ENCODE measurements at places on chromosomes 5 and 9.

- no peak for DNase-seq
Measured at GRCh38 chr5:106522296-106522695, 1148.4 kb downstream of the EFNA5 start.

DNA sequence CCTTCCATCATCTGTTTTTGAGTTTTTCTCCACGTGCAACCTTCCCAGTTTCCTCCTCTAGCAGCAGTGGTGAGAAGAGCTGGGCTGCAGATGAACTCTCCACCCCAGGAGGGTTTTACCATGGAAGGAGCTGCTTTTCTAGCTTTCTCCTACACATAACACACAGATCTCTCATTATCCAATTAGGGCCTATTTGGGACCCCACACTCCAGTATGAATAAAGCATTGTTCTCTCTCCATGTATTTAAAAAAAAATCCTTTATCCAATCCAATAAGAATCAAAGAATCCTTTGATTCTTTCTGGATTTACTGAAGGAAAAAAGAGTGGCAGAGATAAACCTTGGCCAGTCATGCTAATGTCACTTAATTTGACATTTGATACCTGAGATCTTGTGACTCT, 31.6 kb upstream of the NAA35 start:
- DNase-seq: no peak

DNA sequence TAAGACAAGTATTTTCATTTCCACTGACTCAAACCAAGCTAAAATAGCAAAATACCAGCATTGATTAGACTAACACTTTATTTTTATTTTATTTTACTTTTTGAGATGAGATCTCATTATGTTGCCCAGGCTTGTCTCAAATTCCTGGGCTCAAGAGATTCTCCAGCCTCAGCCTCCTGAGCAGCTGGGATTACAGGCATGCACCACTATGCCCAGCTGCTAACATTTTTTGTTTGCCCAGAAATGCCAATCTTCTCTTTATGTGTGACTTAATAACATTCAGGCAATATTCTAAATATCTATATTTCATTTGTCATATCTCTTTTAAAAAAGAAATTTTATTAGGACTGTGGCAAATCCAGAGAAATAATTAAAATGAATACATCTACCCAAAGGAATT, 55.0 kb downstream of the OXCT1 start:
- DNase-seq: no peak

- DNase-seq: no peak
Measured at GRCh38 chr9:82539146-82539545, 523.8 kb downstream of the RASEF start.

DNA sequence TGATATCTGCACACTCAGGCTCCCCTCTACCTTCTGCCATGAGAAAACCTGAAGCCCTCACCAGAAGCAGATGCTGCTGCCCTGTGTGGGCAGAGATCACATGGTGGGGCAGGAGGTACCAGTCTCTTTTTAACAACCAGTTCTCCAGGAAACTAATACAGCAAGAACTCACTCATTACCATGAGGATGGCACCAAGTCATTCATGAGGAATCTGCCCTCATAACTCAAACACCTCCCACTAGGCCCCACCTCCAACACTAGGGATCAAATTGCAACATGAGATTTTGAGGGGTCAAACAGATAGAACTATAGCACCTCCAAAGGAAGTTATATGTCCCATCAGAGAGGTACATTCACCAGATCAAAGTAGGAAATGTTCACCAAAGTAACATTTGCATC, 136.3 kb upstream of the SHB start:
- DNase-seq: no peak

DNA sequence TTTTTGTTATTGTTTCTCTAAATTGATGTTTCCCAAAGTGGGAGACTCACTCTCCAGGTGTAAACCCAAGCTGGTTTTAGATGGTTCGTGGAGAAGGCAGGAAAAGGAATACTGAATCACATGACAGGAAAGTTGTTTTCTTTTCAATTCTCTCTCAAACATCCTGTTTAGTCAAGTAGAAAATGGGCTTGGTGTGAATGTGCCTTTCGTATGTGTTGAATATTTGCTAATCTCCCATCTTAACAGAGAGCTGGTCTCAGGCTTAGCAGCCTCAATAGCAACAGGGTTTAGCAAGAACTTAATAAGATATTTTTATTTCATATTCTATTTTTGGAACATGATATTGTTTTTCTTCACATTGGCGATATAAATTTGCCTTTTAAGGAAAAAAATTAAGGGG, 119.7 kb downstream of the INSYN2B start:
- DNase-seq: no peak

DNA sequence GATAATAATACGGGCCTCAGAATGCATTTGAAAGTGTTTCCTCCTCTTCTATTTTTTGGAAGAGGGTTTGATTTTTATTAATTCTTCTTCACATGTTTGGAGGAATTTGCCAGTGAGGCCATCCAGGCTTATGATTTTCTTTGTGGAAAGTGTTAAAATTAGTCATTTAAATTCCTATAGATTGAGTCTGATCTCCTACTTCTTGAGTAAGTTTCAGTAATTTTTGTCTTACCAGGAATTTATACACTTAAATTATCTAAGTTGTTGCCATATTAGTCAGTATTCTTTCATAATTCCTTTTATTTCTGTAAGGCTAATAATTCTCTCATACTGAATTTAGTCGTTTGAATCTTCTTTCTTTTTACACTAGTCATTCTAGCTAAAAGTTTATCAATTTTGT, 25.2 kb upstream of the HAPLN1 start:
- no peak for DNase-seq

DNA sequence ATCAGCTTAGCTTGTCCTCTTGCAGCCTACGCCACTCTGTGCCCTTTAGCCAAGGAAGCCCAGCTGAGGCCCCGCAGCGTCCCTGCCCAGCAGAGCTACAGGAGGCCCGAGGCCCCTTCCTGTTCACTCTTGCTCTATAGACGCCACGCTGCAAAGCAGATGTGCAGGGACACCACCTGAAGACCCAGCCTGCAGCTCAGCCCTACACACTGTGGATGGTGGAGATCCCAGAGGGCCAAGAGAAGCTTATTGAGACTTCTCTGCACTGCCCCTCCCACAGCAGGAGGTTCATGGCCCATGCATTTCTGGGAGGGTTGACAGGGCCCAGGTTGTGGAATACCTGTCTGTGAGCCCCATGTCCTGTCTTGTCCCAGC, 33.6 kb downstream of the IRF1 start:
- DNase-seq: no peak

DNA sequence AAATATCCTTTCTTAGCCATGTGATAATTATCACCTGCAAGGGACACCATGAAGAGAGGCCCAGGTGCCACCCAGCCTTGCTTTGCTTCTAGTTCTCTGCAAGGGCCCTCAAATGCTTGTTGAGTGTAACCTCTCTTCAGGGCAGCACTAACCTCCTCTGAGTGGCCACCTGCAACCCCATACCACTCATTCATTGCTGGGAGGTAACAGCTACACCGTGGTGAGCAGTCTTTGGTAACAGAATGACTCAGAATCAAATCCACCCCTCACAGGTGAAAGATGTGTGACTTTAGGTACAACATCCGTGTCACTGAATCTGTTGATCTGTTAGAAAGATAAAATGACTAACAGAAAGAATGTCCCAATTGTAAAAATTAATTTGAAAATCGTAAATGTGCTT, 365.1 kb upstream of the TRPC7 start:
- no peak for DNase-seq

DNA sequence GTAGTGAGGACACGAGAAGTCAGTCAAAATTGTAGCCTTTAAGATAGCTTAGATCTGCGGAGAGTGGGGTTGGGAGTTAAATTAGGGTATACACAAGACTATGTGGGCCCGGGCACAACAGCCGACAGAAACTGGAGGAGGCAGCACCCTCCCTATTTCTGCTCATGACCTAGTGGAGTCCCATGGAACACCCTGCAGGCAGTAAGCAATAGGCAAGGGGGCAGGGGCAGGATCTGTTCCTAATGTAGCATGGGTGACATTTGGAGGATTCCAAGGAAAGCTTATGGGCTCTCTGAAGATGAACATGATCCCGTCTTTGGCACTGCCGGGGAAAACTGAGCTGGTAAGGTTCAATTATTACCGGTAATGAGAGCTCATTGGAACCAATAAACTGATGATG, 67.0 kb downstream of the FEM1C start:
- no peak for DNase-seq

DNA sequence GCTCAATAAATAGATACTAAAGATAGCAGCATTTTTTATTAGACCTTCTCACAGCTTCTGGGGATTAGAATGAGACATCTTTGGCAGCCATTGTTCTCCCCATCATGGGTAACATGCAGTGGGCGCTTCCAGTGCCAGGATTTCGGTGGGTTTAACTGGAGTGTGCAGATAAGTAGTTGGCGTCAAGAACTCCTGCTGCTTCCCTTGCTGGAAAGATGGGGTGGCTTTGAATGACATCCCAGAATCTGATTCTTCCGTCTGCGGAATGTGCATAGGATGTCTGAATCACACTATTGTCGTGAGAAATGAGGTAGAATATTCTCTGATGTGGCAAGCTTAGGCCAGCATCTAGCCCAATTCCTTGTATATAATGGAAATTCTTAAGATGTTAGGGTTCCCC, 7.3 kb downstream of the SFXN1 start:
- no peak for DNase-seq

GRCh38 chr9:88872192-88872946, 118.9 kb upstream of the S1PR3 start:
- DNase-seq: no peak

- DNase-seq: no peak
Measured at GRCh38 chr9:8779478-8779877, 979.9 kb upstream of the DMAC1 start.

GRCh38 chr9:93061260-93061751, 2.8 kb downstream of the SUSD3 start:
- DNase-seq: no peak

- no peak for DNase-seq
Measured at GRCh38 chr5:55711507-55712022, 559 bp downstream of the SLC38A9 start.

All from NCI-H1436 (cell line).